Dorsolateral prefrontal cortex (tissue), 122 donors: ENCODE measurements at places on chromosomes 1 and 21.

DNA sequence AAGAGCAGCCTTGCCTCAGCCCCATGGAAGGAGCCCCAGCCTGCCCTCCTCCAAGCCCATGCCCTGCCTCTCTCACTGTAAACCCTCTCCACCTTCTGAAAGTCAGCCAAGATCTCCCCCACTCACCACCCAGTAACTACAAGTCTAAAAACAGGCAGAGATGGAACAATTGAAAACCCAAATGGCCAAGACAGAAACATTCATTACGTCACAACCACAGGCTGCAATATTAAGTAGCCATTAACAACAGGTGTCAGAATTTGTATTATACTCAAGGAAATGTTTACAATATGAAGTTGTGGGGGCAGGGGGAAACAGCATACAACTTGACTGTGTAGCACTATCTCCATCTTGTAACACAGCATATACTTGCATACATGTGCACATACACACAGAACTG lies 2.4 kb downstream of the IRF6 start:
- no peak for DNase-seq

DNA sequence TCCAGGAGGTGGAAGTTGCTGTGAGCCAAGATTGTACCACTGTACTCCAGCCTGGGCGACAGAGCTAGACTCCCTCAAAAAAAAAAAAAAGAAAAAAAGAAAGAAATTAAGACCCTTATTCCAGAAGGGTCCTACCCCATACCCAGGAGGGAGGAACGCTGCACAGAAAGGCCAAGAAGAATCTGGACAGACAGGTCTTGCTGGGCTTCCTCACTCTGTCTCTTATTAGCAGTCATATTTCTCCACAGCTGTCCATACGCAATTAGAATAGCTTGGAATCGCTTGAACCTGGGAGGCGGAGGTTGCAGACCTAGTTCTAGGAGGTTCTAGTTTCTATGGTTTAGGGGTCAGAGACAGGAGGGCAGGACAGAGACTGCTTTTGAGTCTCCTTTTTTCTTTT lies 3.2 kb upstream of the PAQR7 start:
- no peak for DNase-seq

- DNase-seq = no peak
Observed at GRCh38 chr1:202540014-202540413, 170.2 kb downstream of the SYT2 start.

- DNase-seq = no peak
Observed at GRCh38 chr1:19698181-19698580, 33.5 kb downstream of the HTR6 start.

DNA sequence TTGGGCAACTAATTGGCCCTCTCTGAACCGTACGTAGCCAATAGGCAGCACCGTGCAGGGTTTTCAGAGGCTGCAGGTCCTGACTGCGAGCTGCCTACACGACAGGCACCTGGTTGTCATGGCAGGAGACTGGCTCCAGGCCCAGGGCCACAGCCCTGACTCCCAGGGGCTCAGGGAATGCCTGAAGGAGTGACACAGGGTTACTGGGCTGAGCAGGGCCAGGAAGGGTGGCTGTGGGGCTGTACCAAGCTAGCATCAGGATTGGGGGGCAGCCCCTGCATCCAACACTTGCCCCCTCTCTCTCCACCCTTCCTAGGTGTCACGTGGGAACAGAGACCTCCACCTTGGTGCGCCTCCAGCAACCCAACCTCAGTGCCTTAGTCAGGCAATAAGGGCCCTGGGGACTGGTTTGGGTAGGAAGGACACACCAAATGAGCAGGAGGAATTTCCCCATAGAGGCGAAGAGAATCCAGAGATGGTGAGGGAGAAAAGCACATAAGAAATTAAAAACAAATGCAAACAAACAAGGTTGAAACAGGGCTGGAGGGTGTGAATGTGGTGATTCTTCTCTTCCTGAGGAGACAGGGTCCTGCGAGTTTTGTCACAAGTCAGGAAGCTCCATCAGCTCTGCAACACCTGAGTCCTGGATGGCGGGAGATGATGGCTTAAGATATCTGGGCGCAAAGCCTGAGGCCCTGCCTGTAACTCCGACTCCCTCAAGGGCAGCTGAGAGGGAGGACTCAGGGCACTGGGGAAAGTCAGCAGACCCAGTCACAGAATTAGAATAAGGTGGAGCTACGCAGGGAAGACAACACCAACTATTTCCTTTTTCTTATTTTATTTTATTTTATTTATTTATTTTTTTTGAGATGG lies 19.7 kb upstream of the RNU1-4 start:
- no peak for DNase-seq

- no peak for DNase-seq
Observed at GRCh38 chr1:230149751-230150584, 82.9 kb downstream of the GALNT2 start.

DNA sequence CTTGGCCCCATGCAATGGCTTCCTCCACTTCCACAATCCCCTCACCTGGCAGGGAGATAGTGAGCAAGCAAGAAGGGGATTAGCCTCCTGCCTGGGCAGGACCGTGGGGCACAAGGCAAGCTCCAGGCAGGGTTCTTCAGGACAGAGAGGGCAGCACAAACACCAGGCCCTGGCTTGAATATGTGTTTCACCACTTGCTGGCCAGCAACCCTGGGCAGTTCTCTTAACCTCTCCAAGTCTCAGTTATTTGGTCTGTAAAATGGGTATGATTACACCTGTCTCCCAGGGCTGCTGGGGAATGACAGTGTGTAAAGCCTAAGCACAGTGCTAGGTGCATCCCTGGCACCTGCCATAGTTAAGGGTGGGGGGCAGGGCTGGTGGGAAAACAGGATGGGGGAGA lies 31.9 kb downstream of the H3-3A start:
- DNase-seq = no peak

- no peak for DNase-seq
Observed at GRCh38 chr1:163273766-163274441, 47.9 kb upstream of the NUF2 start.

GRCh38 chr1:99728494-99729235 lies 37.8 kb downstream of the FRRS1 start:
- DNase-seq = no peak

DNA sequence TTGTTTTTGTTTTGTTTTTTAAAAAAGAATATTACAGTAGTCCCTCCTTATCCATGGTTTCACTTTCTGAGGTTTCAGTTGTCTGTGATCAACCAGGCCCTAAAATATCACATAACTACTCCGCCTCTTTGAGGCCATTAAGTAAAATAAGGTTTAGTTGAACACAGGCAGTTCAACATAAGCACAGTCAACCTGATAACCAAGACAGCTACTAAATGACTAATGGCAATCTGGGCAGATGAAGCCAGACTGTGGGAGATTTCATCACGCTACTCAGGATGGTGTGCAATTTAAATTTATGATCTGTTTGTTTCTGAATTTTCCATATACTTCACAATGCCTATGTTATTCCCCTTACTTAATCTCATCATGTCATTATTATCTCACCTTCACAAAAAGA lies 30.1 kb downstream of the LDLRAD1 start:
- DNase-seq = no peak

- DNase-seq = no peak
Observed at GRCh38 chr1:228017356-228018124, 10.7 kb downstream of the WNT3A start.

DNA sequence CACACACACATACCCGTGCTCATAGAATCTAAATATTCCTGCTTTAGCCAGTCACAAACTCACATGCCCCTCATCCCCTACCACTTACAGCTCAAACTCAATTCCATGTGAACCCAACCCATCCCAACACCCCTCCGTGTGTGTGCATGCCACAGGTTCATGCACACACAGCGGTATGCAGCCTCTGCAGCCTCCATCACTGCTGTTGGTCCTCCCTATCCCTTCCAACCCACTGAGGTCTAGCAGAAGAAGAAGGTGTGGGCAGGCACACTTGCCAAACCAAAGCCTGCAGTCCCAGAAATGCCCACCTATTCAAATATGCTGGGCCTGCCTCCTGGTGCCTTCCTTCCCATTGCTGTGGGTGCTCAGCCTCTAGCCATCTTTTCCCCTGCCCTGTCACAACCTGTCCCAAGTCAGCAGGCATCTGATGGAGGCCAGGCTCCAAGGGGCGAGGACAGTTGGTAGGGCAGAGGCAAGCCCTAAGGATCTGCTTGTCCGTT lies 26.2 kb downstream of the SLC2A1 start:
- no peak for DNase-seq

- no peak for DNase-seq
Observed at GRCh38 chr1:240029418-240029817, 62.3 kb upstream of the FMN2 start.

DNA sequence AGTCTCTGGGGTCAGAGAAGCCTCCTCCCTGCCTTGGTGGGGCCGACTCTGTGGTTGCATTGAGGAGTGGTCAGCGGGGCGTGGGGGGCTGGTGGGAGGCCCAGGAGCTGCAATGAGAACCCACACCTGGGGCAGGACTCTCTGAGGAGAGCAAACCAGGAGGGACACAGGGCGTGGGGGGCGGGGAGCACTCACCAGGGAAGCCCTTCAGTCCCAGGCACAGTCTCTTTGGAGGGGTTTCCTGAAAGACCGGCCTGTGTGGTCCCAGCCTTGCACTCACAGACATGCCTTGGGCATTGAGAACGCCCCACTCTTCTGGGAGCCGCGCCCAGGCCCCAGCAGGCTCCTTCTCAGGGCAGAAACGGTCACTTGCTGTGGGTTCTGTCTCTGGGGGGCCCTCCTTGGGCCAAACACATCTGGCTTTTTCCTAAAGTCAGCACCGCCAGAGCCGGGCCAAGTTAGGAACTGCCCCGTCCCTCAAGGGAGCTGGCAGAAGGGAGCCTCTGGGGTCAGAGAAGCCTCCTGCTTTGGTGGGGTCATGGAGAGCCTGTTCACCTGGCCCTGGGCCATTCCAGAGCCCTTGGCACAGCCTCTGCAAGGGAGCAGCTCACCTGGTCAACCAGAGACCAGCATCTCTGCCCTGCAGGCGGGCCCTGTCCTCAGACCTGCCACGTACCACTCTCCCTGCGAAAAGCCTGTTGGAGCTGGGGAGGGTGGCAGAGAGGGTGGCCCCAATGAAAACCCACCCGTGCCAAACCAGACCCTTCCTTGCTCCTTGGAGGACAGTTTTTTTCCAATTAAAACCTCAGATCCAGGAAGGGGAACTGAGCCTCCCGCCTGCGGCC lies 59.9 kb upstream of the TTC34 start:
- no peak for DNase-seq

DNA sequence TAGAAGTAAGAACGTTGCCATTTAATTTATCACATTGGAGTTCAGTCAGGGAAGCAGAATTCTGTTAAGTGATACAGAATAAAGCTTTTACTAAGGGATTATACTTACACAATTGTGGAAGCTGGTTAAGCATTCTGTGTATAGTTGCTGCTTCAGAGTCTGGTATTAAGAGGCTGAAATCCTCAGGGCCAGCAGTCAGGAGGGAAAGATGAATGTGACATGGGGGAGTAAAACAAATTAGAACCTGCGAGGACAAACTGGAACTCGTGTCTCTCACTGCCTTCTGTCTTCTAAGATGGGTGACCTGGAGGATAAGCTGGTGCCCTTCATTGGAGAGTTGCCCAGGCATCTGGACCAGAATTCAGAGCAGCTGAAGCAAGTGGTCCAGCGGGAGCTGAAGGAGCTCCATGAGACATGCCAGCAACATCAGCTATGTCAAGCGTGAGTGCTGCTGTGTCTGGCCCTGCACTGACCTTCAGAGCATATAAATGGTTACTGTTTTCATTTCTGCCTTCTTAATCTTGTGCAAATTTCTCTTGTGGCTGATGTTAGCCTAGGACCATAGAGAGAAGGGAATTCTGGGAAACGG lies 23.0 kb downstream of the MARK1 start:
- DNase-seq = no peak

- DNase-seq = no peak
Observed at GRCh38 chr1:200505257-200505656, 95.4 kb upstream of the ZNF281 start.

DNA sequence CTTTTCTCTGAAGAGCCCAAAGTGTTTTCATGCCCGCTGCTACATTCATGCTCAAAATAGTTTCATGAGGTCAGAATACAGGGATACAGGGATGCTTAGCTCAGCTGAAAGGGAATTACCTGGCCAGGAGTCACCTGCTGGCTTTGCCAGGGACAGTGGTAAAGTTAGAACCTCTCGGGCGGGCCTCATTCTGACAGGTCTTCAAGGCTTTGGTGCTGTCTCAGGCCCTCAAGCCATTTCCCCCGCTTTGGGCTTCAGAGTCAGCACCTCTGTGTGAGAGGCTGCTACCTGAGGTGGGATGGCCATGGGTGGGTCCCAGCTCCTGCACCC lies 5.5 kb downstream of the RASSF5 start:
- no peak for DNase-seq

- DNase-seq = no peak
Observed at GRCh38 chr1:119391749-119392148, 23.2 kb downstream of the HAO2 start.

DNA sequence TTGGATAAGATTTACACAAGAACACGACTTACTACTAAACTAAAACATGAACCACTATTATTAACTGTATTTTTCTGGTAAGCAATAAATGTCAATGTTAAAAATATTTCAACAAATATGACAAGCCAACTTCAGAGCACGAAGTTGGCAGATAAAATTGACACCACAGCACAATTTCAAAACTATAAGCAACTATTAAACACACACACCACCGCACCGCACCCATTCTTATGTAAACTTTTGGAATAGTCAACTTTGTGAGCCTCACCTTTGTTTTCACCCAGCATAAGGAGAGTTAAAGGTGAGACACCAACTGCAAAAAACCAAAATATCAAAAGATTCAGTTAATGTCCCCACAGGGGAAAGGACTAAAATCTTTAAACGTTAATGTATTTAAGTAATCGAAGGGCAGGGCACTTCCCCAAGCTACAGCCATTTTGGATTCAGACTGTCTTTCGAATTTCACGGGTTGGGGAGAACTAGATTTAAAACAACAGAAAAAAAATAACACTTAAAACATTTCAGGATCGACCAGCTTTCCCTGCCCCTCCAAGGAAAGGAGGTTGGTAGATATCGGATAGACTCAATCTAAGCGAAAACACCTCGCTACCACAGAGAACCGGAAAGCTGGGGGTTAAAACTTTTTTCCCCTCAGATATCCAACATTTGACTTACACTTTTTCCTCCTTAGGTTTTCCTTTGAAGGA lies 872 bp downstream of the GPBP1L1 start:
- no peak for DNase-seq

DNA sequence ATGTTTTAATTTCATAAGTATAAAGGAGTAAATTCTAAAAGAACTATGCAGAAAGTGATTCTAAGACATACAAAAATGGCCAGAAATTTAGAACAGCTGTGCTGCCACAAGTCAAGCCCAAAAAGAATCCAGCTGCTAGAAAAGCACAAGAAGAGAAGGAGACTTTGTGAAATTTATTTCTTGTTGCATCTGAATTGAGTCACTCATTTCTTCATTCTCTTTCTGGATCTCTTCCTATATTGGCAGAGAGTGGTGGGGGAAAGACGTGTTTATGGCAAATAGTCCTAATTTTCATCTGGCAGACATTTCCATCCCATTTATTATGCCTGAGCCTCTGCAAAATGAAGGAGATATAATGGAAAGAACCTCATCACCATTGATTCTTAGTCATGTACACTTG lies 139.6 kb upstream of the CTTNBP2NL start:
- no peak for DNase-seq

GRCh38 chr1:233229288-233229687 lies 66.2 kb downstream of the PCNX2 start:
- no peak for DNase-seq
